Camera-type eye (tissue), 1 donor: ENCODE measurements at places on chromosomes 13 and 19. TPM values are rescaled to one million over a fixed set of nuclear protein-coding genes. Genes with fewer than 3 reads are reported as not detected.

The NUP62 gene
- 53.2 TPM for total RNA-seq

The ZNF737 gene
- total RNA-seq: 73.2 TPM

The TYROBP gene
- 10.4 TPM for total RNA-seq

The ZNF534 gene
- 0.66 TPM for total RNA-seq

The NCAN gene
- total RNA-seq: 18.9 TPM

The ZNF790 gene
- 20.8 TPM for total RNA-seq

The CLEC4G gene
- total RNA-seq: 0.71 TPM

The SPACA4 gene
- total RNA-seq: not detected
